ENCODE measurements at places on chromosomes 5 and 9.

GRCh38 chr5:76492819-76493189, 89.7 kb downstream of the IQGAP2 start:
- DNase-seq, result no peak

- DNase-seq, result no peak
Measured at GRCh38 chr9:126695701-126696400, 82.1 kb downstream of the LMX1B start.

GRCh38 chr5:87751824-87752223, 339.1 kb upstream of the CCNH start:
- no peak for DNase-seq

DNA sequence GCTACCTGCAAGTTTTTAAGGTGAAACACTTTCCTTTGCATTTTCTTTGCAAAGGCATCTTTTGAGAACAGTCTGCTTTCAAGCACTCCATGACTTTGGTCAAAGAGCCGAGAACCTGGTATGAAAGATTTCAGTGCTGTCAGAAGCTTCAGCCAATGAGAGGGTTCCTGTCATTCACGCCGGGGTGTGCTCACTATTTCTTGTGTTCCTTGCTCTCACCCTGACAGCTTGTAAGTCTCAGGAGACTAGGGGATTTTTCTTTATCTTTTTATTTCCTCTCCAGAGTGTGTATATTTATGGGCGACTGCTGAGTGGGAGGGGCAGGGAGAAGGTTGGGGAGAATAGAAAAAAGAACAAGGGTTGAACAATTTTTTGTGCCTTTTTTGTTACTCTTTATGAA, 334.0 kb downstream of the PSAT1 start:
- no peak for DNase-seq

GRCh38 chr9:95499847-95500246, 16.9 kb downstream of the PTCH1 start:
- DNase-seq, result no peak

DNA sequence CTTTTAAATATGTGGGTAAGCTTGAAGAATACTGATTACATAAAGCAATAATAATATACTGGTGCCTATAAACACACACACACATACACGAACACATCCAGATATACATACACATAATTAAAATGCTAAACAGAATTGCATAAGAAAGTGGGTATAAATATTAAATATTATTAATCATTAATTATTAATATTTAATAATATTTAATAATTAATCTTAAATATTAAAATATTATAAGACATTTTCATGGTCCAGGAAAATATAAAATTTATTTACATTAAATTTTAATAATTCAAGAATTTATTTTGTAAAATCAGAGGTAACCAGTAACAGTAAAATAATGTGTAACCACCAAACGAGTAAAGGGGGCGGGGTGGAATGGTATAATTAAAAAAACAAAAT, 178.3 kb downstream of the TMEM232 start:
- no peak for DNase-seq

- DNase-seq, result no peak
Measured at GRCh38 chr5:142189813-142190212, 81.2 kb downstream of the NDFIP1 start.

GRCh38 chr5:55711507-55712022, 559 bp downstream of the SLC38A9 start:
- DNase-seq, result no peak

DNA sequence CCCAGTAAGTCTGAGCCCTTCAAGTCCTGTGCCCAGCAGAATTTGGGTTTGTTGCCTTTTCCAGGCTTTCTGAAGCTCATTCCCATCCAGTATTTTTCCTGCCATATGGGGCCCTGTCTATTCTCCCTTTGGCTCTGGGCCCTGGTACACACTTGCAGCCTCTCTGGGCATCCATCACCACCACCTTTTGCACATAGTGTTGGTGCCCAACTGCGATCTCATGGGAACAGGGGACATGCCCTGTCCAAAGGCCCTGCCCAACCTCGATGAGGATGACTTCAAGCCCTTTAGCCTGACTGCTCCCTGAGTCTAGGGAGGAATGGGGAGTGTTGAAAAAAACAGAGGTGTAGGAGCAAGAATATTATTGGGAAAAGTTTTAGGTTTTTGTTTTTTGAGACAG, 11.5 kb downstream of the RGS3 start:
- DNase-seq, result no peak

GRCh38 chr5:96752341-96753016, 55.3 kb downstream of the ERAP1 start:
- DNase-seq, result no peak

DNA sequence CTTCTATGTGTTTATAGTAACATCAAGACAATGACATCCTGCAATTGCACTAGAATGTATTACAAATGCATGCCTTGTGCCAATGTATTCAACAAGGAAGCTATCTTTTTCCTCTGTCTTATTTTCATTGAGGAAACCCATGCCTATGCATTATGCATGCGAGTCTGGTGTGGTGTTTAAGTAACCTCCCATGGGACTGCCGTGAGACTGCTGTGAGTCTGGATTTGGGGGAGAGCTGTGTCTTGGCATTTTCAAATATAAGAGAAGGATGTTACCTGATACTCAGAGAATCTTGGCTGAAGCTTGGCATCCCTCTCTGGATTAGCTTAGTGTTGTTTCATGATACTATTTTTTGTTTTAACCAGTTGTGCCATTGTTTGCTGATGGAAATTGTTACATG, 98.3 kb downstream of the F2RL2 start:
- no peak for DNase-seq

DNA sequence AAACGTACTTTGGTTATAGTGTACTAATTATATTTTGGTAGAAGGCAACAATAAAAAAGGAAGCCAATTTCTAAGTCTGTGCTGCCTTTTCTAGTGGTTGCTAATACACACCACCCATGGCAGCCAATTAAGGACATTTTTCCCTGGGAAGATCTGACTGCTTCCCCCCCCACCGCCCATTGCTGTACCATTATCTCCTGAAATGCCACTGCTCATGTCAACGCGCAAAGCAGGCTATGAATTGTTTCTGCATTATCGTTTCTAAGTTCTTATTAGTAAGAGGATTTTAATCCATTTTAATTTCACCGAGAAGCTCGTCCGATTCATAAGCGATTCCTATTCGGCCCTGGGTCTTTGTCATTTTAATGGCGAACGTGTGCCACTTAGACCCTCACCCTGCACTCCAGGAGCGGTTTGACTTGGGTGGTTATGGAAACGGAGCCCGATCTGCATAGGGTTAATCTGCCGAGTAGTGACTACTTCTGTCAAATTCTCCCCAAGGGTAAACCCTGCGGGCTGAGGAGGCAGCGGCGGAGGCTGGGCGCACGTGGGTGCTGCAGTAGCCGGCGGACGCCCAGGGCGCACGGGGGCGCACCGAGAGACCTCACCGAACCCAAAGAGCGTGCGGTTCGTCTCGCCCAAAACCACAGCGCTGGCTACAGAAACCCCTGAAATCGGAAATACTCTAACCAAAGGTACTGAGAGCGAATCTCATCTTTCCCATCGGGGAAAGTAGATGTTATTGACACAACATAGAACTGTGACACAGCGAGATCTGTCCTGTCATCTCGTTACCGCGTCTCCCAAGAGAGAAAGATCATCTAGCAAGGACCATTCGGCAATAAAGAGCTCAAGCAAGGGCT, 55.8 kb upstream of the SHC3 start:
- DNase-seq, result no peak

GRCh38 chr5:39167141-39167971, 52.0 kb downstream of the FYB1 start:
- DNase-seq, result no peak

DNA sequence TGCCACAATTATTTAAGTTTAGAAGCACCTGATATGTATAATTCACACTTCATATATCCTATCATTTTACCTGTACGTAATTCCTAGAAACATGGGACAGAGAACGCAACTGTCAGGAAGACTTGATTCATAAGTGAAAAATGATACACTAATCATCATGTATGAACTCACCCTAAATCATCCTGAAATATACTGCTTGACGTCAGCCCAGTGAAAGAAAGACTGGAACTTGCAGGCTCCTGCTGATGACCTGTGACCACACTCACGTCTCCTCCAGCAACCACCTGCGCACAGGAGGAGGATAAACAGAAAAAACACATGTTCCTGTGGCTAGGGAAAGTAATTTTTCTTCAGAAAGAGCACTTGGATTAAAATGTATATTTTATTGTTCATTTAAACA, 169.7 kb downstream of the MPDZ start:
- DNase-seq, result no peak

- DNase-seq, result no peak
Measured at GRCh38 chr5:142792865-142793232, 22.7 kb downstream of the ARHGAP26 start.

GRCh38 chr9:4689687-4690104, 10.3 kb downstream of the CDC37L1 start:
- DNase-seq, result no peak

DNA sequence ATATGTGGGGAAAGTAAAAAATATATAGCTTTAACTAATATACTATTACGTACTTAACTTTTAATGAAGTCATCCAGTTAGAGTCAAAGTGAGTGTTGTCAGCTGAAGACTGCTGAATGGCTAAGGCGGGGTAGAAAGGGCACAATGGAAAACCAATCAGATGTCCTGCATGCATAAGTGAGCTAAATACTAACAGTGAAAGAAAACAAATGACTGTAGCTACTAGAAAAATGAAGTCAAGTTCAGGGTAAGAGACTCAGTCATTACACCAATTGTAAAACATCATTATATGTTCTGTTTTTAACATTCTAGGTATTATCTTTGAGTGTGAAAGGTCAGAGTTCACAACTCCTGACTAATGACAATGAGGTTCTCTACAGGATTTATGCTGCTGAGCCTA, 295.2 kb downstream of the ADGRV1 start:
- DNase-seq, result no peak

GRCh38 chr5:73654171-73654811, 28.3 kb downstream of the ARHGEF28 start:
- peak; percentile 80 for DNase-seq

GRCh38 chr5:135303582-135304173, 95.4 kb downstream of the MACROH2A1 start:
- DNase-seq, result no peak

DNA sequence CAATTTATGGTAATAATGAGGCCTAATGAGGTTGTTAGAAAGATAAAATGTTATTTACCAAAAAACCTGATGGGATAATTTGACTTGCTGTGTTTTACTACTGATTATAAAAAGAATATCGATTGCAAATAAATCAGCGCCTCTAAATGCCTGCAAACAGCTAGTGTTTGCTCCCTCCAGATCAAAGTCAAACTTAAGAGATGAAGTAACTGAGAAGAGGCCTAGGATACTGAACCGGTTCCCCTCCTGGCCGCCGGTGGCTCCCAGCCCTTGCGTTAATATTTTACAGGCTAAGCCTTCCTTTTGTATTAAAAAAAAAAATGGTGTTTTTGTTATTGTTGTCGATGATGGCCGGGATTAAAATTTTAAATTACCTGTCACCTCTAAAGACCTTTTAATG, 2.6 kb downstream of the IRX1 start:
- no peak for DNase-seq

- peak; percentile 80 for DNase-seq
Measured at GRCh38 chr5:171418316-171418981, 998 bp upstream of the FGF18 start.

DNA sequence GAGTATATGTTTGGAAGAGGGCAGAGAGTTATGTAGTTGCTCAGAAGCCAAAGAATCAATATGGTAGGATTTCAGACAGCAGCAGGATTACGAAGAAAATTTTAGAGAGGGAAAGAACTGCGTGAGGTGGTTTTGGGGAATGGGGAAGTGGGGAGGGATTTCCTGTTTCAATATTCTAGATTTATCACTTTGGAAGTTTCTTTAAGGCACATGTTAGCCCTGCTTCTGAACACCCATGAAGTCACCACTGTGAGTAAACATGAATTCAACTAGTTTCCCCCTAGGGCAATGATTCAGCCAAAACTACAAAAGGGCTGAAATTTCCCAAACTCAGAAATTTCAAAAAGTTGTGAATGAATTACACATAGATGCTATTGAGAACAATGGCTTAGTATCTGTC, 132.2 kb downstream of the EBF1 start:
- DNase-seq, result peak; percentile 13

GRCh38 chr9:12640866-12641636, 52.1 kb upstream of the TYRP1 start:
- DNase-seq, result no peak

DNA sequence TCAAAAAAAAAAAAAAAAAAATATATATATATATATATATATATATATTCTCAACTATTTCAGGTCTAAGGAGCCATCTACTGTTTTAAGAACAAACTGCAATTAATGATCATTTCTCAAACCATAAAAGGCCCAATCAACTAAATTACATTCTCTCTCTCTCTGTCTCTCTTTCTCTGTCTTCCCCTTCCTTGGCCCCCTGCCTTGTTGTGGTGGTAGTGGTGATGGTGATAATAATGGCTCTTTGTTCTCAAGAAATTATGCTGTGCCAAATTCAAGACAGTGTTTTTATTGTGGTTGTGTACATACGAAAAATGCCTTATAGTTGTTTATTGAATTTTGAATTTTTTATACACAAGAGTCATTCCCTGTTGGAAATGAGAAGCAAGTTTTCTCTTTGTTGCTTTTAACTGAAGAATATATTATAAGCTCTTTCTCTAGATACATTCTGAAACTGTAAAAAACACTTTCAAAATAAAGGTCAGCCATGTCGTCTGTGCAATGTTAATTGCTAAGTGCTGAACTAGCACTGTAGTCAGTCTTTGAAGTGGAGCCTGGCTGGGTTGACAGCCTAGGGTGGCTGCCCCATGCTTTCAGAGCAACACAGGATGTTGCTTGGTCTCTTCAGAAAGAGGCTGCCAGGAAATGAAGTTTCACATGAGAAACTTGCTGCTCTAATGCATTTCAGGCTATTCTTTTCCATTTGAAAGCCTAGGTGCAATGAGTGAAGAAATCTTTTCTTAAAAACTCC, 96.0 kb downstream of the HINT1 start:
- no peak for DNase-seq

DNA sequence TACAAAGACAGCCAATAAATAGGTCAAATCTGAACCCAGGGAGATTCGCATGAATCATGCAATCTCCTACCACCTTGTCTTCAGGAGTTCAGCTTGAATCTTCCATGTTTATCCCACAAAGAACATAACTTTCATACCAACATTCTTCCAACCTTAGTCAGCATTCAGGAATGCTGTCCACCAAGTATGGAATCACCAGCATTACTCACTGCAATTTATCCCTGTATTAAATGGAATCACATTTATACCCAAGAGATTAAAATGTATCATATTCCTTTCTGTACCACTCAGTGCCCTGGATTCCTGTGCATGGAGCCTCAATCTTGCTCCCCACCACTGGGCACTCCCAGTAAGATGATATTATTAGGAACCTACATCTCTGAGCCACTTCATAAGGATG, 162.6 kb downstream of the GLIS3 start:
- DNase-seq, result peak; percentile 96

DNA sequence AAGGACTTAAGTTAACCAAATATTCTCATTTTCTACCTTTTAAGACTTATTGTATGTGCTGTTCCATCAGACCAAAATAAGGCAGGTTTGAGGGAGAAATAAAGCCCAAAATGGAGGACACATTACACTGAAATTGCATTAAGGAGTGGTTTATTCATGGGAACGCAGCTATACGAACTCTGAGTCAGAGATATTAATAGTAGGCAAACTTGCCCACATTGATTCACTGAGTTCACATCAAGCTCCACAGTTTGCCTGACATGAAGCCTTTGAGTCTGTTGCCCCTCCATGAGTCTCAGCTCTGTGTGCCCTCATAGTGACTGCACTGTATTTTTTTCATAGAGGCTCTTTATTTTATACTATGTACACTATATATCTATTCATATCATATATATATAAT, 135.0 kb upstream of the SNX2 start:
- no peak for DNase-seq

Data from NCI-H226 (cell line).